SIG-M5 (cell line): ENCODE measurements at places on chromosomes 12 and 14.
A peak's percentile ranks its signal among the peaks of the same experiment; 100 is the strongest.

DNA sequence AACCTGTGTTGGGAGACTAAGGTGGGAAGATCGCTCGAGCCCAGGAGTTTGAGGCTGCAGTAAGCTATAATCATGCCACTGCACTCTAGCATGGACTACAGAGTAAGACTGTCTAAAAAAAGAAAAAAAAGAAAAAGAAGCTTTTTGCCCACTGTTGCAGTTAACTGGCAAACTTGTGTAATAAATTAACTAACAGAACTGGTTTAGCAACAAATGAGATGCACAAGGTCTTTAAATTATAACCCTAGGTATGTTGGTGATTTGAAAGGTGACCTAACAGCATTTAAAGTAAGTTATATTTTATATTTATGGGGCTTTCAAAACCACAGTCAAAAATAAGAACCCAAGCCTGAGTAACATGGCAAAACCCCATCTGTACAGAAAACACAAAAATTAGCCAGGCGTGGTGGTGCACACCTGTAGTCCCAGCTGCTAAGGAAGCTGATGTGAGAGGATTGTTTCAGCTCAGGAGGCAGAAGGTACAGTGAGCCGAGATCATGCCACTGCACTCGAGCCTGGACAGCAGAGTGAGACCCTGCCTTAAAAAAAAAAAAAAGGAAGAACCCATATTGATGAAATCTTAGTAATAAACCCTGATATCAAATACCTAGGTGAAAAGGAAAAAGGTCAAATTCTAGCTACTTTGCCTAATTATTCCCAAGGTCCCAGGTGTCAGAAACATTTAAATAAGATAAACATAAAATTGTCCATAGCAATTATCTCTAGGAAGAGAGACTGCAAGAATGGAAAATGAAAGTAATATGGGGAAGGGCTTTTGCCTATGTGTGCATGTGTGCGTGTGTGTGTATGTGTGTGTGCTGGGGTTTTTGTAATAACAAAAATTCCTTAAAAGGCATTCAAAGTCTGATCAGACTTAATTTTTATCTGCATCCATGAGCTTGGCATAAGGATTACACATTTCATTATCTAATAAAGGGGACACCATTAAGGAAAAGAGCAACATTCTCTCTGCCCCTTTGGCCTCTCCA, 15.4 kb downstream of the SYNE2 start:
- DNase-seq, result no peak

- DNase-seq, result no peak
These were observed 60.6 kb upstream of the ANO4 start for GRCh38 chr12:100733817-100734593.

DNA sequence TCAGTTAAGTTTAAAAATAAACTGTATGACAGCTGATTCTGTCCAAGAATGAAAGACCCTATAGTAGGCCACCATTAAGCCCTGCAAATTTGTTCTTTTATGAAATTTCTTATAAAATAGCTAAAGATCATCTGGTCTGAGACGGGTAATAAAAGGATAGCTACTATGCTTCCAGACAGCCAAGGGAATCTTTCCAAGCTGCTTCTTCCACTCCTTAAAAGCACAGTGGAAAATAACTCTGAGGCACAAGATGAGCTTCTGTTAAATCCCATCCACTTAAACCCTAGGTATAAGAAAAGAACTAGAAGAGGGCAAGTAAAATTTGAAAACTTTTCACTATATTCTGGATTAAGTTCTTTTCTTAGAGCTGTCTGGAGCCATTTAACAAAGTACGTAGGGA, 194.3 kb downstream of the CAPZA3 start:
- no peak for DNase-seq

GRCh38 chr14:104023325-104024055, 62.0 kb upstream of the ASPG start:
- DNase-seq, result no peak

DNA sequence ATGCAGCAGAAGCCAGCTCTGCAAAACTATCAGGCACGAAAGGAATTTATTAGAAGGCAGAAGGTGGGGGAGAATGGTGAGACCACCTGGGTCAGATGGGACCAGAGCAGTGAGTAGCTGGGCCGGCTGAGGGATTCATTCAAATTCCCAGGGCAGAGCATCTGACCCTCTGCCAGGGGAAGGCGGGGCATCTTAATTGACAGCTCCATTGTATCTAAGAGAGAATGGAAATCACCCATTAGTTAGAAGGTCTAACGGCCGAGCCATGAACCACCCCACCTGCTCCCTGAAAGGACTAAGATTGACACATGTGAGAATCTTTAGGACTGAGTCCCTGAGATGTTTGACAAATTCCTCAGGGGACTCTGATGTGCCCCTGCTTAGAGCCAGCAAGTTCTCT, 83.7 kb downstream of the PHETA1 start:
- DNase-seq, result no peak

DNA sequence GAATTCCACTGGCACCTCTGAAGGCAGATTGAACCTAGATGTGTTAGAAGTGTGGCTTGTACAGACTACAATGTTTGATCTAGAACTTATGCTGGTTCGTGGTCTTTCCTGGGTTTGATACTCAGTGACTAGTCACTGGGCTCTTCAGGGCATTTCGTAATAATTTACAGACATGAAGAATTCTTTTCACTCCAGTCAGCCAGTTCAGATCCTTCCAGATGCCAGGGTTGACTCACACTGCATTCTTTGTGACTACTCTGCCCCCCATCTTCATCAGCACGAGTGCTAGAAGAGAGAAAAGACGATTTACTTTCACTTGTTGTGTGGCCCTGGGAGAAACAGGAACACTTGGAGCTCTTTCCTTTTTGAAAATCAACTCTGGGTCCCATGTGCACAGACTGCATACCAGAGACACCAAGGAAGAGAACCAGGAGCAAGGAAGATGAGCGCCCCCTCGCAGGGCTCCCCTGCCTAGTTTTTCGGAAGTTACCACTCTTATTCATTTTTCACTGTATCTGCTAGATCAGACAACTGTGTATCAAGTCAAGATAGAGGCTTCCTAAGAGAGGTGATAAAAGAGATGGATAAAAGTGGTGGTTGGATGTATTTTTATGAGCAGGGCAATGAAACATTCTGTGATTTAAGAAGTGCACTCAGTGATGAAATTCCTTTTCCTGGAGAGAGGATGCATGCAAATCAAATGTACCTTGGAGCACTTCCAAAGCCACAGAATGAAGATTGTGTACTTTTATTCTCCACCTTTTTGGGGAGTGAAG, 33.5 kb upstream of the EVL start:
- DNase-seq, result no peak

- DNase-seq, result peak; percentile 88
These were observed 191.6 kb downstream of the DUSP6 start for GRCh38 chr12:89160716-89161123.

DNA sequence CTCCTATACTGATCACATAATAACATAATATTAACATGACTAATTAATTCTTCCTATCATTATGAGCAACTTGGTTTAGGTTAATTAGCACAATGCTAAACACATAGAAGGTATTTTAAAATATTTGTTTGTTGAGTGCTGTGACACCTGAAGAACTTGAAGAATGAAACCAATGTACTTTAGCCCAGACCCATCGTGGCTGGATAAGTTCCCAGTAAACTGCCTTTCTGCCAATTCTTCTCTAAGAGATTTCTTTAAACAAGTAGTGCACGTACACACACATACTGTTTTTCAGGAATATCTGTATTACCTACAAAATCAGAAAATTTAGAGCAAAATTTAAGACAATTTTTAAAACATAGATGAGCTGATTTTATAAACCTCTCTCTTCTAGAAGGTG, 207.4 kb upstream of the SSTR1 start:
- DNase-seq, result no peak

GRCh38 chr12:111201036-111201435, 167.9 kb downstream of the PHETA1 start:
- DNase-seq, result no peak

- DNase-seq, result no peak
These were observed 343.0 kb downstream of the BMP4 start for GRCh38 chr14:53613404-53614253.

GRCh38 chr12:95286713-95287112, 69.1 kb downstream of the VEZT start:
- no peak for DNase-seq

GRCh38 chr12:3745152-3745551, 7.8 kb downstream of the CRACR2A start:
- DNase-seq, result no peak

GRCh38 chr12:57807285-57807684, 11.2 kb downstream of the AVIL start:
- no peak for DNase-seq

DNA sequence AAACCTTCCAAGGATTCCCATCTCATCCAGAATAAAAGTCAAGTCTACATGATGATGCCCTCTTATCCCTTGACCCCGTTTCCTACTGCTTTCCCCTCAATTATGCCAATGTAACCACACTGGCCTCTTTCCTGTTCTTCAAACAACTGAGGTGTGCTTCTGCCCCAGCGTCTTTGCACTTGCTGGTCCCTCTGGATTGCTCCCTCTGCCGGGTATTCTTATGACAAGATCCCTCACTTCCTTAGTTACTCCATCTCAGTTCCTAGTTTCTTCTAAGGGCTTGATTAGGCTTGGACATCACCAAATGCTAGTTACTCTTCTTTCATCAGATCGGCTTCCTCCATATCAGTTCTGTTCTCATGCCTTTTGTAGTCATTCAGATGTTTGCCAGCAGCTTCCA, 32.7 kb upstream of the PELI2 start:
- DNase-seq, result no peak

DNA sequence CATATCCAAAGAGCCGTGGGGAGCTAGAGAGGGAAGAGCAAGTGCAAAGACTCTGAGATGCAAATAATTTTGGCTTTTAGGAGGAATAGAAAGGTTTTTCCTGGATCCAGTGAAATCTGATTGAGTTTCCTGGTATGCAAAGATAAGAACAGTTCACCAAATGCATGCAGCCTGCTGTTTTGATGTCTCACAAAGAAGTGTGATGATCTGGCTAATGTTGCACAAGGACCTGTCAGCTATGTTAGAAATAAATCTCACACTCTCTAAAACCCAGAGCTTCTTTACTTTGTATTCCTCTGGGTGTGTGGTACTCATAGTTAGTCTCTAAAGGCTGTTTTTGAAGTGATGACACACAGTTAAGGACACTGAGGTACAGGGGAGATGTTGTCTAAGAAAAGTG, 321.4 kb downstream of the AACS start:
- no peak for DNase-seq

DNA sequence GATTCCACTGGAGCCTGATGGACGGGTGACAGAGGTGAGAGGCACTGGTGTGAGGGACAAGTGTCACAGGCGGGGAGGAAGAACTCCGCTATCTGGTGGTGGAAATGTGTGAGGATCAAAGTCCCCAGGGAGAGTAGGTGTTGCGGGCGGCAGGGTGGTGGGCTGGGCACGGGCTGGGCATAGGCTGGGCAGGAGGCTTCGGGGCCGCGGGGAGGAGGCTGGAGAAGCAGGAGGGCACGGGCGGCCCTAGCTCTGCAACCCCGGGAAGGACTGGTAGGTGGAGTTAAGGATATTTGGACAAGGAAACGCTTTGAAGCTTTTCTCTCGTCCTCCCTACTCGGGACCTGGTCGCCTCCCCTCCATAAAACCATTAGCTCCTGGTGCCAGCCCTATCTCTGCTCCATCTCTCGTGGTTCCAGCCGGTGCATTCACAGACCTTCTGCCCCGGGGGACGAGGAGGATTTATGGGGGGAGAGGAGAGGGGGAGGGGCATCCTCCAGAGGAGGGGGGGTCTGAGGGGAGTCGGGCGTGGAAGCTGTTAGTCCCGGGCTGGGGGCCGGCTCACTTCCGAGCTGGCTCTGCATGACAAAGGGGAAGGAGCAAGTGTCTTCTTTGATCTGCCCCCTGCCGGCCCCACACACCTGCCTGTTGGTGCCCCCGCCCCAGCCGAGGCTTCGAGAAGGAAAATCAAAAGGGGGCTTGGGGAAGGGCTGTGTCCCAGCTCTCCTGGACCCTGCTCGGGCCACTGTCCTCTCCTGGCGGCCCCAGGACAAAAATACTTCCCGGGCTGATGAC, 504 bp downstream of the WNT5B start:
- DNase-seq, result no peak

DNA sequence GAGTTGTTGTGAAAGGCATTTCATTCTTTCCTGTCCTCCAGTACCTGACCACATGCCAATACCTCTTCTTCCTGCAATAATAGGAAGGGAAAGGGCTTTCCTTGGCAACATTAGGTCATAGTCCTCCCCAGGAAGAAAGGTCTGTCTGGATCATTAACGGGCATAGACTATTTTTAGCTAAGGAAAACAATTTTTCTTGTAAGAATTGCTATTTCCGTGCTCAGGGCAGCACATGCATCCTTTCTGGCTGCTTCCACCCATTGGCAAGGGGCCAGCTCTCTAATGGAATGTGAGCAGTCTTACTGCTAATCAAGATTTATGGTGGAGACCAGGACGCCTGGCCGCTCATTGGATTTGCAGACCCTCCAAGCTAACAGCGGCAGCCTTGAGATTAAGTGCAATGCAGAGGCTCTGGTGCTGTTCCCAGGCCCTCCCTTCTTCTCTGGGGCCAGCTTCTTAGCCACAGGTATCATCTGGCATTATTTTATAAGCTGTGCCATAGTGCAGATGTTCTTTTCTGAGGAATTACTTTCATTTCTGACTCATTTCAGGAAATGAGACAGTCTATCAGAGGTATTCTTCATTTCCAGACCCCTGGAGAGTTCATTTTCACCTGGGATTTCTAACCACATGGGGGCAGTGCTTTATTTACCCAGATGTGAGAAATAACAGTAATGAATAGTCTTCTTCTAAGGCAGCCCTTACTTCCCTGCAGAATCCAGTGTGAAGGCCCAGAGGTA, 52.9 kb downstream of the ANO6 start:
- DNase-seq, result no peak

DNA sequence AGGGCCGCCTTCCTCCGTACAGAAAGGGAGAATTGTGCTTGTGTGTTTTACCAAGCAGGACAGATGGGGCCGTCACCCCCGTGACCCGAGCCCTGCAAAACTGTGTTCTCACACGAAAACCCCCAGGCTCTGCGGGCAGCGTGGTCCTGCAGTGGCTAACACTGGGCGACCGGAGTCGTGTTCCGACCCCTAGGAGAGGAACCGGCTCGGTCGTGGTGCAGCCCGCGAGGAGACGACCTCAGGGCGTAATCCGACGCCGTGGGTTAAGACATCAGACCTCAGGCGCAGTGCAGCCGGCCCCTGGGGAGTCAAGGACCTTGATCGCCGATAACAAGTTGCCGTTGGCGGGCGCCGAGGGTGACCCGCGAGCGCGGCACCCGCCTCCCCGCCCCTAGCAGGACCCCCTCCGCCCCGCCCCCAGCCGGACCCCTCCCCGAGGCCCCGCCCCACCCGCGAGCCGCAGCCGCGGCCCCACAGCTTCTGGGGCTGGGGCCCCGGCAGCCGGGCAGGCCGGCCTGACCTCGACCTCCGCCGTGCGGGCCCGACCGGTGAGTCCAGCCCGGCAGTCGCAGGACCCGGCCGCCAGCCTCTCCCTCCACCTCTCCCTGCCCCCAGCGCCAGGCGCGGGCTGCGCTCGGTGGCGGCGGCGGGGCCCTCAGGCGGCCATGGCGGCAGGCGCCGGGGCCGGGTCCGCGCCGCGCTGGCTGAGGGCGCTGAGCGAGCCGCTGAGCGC, at the start of gene CHPT1:
TSS of gene CHPT1 (plus strand) at position 444 of the 733 bp plus-strand sequence. CDS start at position 666, 222 bp downstream.
- DNase-seq, result no peak
